ENCODE measurements at places on chromosomes 13 and 19. TPM values are rescaled to one million over a fixed set of nuclear protein-coding genes. Genes with fewer than 3 reads are reported as not detected.
A peak's percentile ranks its signal among the peaks of the same experiment; 100 is the strongest.

- peaks cover 28% of the 10 kb centered on the region for H3K4me1 ChIP-seq
- H3K27ac ChIP-seq = peak within 1 kb of the TSS; percentile 86
- peak; percentile 80 for DNase-seq
- H3K36me3 ChIP-seq = peaks cover 16% of the 10 kb centered on the region
- H3K4me3 ChIP-seq = peak within 1 kb of the TSS; percentile 87
These were observed at the start of gene IFI30 for GRCh38 chr19:18173572-18174288. TSS of gene IFI30 (plus strand) at chr19:18173813. CDS start at chr19:18173842, 29 bp downstream.

GRCh38 chr13:35765366-35765765 is 288.9 kb upstream of the MAB21L1 start:
- H3K36me3 ChIP-seq = no peaks in the 10 kb centered on the region
- H3K27ac ChIP-seq = no peak overlapping the region
- no peaks in the 10 kb centered on the region for H3K4me1 ChIP-seq
- no peak overlapping the region for H3K4me3 ChIP-seq
- no peaks in the 10 kb centered on the region for H3K27me3 ChIP-seq

DNA sequence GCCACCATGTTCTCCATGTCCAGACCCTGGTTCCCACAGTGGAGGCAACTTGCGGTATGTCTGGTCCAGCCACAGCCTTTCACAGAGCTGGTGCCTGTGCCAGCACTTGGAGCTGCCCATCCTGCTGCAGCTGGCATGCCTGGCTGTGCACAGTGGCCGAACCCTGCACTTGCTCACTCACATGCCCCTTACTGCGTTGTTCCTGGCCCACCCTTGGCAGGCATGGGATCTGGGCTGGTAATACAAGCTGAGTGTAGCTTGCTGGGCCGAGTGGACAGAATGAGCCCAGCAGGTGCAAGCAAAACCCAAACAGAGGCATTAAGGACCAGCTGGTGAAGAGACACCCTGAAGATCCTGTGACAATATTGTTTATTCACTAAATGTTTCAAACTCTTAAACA is 583.9 kb upstream of the SLITRK6 start:
- no peaks in the 10 kb centered on the region for H3K4me1 ChIP-seq
- H3K27ac ChIP-seq = no peak overlapping the region
- no peak for DNase-seq
- H3K36me3 ChIP-seq = no peaks in the 10 kb centered on the region
- H3K27me3 ChIP-seq = no peaks in the 10 kb centered on the region

DNA sequence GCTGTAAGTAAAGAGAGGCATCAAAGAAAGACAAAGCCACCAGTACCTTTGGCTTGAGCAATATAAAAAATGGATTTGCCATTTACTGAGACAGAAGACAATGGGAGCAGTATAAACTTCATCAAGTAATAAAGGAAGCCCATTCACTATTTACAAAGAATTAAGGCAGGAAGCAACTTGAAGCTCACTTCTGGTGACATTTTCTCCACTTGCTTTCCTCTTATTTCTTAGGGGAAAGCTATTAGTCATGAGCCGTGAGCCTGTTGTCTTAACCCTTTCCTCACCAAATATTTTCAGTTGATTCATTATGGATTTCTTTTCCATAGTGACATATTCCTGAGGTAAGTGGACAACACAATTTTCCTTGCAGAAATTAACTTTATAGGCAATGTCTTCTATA is 156.8 kb downstream of the DNAJC3 start:
- H3K4me1 ChIP-seq = no peaks in the 10 kb centered on the region
- peaks cover 25% of the 10 kb centered on the region for H3K27me3 ChIP-seq
- no peaks in the 10 kb centered on the region for H3K36me3 ChIP-seq
- DNase-seq = no peak
- no peak overlapping the region for H3K4me3 ChIP-seq

GRCh38 chr13:49776871-49777270 is 15.6 kb downstream of the KPNA3 start:
- peaks cover 10% of the 10 kb centered on the region for H3K4me1 ChIP-seq
- H3K4me3 ChIP-seq = no peak overlapping the region
- H3K27me3 ChIP-seq = no peaks in the 10 kb centered on the region
- H3K27ac ChIP-seq = no peak overlapping the region
- no peak for DNase-seq

GRCh38 chr19:11963566-11964355 is 1.1 kb upstream of the ZNF763 start:
- H3K4me1 ChIP-seq = peaks cover 20% of the 10 kb centered on the region
- H3K36me3 ChIP-seq = peaks cover 14% of the 10 kb centered on the region
- H3K4me3 ChIP-seq = peak overlapping the region; percentile 96
- no peaks in the 10 kb centered on the region for H3K27me3 ChIP-seq
- peak overlapping the region; percentile 93 for H3K27ac ChIP-seq

- peaks cover 15% of the 10 kb centered on the region for H3K4me1 ChIP-seq
- peak overlapping the region; percentile 3 for H3K4me3 ChIP-seq
- H3K27me3 ChIP-seq = peaks cover 12% of the 10 kb centered on the region
- DNase-seq = no peak
- H3K27ac ChIP-seq = no peak overlapping the region
These were observed 16.1 kb downstream of the TTYH1 start for GRCh38 chr19:54431255-54431838.

GRCh38 chr19:42089191-42089750 is 13.3 kb downstream of the ZNF574 start:
- H3K27ac ChIP-seq = peak overlapping the region; percentile 44
- DNase-seq = no peak
- peaks cover 3% of the 10 kb centered on the region for H3K36me3 ChIP-seq
- H3K4me3 ChIP-seq = peak overlapping the region; percentile 67
- peaks cover 30% of the 10 kb centered on the region for H3K4me1 ChIP-seq

- no peak overlapping the region for H3K27ac ChIP-seq
- DNase-seq = no peak
- H3K36me3 ChIP-seq = no peaks in the 10 kb centered on the region
These were observed 4.9 kb downstream of the ERICH4 start for GRCh38 chr19:41447732-41448332.

Gene CHAF1A
- total RNA-seq = 77.0 TPM

Gene IL12RB1
- total RNA-seq = 56.4 TPM

Gene SCN1B
- total RNA-seq = 0.85 TPM

Gene PEX11G
- total RNA-seq = 1.3 TPM

Gene DKKL1
- not detected for total RNA-seq

Gene CGB3
- not detected for total RNA-seq

Gene KLF1
- total RNA-seq = not detected

Gene SMIM44
- not detected for total RNA-seq
